ENCODE measurements at places on chromosomes 6 and 20. TPM values are rescaled to one million over a fixed set of nuclear protein-coding genes. Genes with fewer than 3 reads are reported as not detected.

GRCh38 chr6:47646689-47647088 is 51.7 kb upstream of the ADGRF4 start:
- DNase-seq = no peak

- DNase-seq = no peak
Measured at GRCh38 chr6:45466686-45467085, 89.0 kb upstream of the SUPT3H start.

DNA sequence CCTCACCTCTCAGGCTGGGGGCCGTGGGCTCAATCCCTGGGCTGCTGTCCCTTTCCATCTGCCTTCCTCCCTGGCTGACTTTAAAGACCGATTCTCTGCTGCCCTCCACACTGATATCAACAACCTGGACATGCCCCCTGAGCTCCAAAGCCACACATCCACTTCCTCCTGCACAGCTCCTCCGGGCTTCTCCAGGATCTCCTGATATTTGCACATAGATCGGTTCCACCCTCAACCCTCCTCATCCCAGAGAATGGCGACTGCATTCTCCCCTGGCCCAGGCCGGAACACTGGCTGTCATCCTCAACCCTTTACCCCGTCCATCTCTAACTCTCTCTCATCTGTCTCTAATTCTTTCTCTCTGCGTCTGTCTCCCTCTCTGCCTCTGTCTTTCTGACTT is 21.0 kb upstream of the NOL4L start:
- no peak for DNase-seq

GRCh38 chr6:29490055-29490454 is 2.3 kb upstream of the MAS1L start:
- DNase-seq = no peak

- DNase-seq = no peak
Measured at GRCh38 chr6:18465410-18466154, 78.4 kb downstream of the RNF144B start.

- DNase-seq = no peak
Measured at GRCh38 chr6:44603044-44603686, 215.7 kb downstream of the CDC5L start.

DNA sequence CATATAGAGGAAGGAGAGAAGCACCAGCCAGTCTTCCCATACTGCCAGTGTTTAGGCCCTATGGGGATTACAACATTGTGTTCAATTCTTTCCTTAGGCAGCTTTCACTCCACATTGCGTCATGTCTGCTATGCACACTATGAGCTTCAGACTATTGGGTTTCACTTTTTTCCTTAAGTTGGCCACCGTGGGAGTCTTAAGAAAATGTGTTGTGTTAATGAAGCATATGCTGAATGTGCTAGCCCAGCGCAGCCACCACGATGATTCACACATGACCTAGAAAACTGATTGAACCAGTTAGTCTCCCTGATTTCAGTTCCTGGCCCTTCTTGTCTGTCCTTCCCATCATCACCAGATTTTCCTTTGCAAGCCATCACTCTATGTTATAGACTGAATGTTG is 21.5 kb downstream of the TUBB2B start:
- DNase-seq = no peak

GRCh38 chr6:95784019-95784418 is 206.7 kb downstream of the MANEA start:
- no peak for DNase-seq

GRCh38 chr6:118584911-118585310 is 36.8 kb downstream of the PLN start:
- no peak for DNase-seq

GRCh38 chr6:121383478-121383877 is 49.2 kb upstream of the TBC1D32 start:
- no peak for DNase-seq

- no peak for DNase-seq
Measured at GRCh38 chr6:166636191-166636933, 9.3 kb upstream of the RPS6KA2 start.

DNA sequence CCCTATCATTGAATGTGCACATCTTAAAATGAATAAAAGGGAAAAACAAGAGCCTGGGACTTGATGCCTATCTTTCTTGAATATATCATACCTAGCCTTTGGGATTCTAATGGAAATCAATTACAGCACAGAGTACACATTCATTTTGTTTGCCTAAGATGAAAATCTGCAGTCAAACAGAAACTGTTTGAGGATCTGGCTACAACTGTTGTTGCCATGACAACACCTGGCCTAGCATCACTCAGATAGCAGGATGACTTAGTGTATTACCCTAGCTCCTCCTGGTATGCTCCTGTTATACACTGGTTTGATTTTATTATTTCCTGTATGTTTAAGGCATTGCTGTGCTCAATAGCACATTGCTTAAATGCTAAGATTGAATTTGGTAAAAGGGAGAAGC is 71.5 kb upstream of the LAMP5 start:
- DNase-seq = no peak

DNA sequence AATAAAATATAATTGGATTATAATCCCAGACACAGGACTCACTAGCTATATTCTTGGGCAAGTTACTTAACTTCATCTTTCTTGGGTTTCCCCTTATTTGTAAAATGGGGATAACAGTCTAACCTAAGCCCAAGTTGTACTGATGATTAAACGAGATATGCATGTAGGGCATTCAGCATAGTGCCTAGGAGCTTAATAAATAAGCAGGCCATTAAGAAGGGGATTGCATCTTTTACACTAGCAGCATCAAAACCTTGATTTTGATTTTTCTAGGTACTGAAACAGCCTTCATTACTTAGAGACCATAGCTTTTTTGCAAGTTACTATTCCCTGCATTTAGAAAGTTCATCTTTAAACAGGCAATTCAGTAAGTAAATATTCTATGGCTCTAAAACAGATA is 2.2 kb upstream of the QKI start:
- no peak for DNase-seq

GRCh38 chr20:48826883-48827771 is 672 bp downstream of the PREX1 start:
- no peak for DNase-seq

GRCh38 chr6:122692807-122693580 is 82.8 kb downstream of the PKIB start:
- DNase-seq = no peak

Gene CST2
- polyA plus RNA-seq = not detected

Gene DIDO1
- polyA plus RNA-seq = 66.2 TPM

Gene CPNE1
- 225 TPM for polyA plus RNA-seq

Gene HLA-DQB2
- 2.9 TPM for polyA plus RNA-seq
